Naive thymus-derived CD4-positive, alpha-beta T cell (primary cell): ENCODE measurements at places on chromosomes 11 and 22. TPM values are rescaled to one million over a fixed set of nuclear protein-coding genes. Genes with fewer than 3 reads are reported as not detected.

GRCh38 chr22:24030186-24030702 lies 19.1 kb downstream of the CABIN1 start:
- no peak overlapping the region for H3K4me3 ChIP-seq
- no peak overlapping the region for H3K27ac ChIP-seq
- no peaks in the 10 kb centered on the region for H3K36me3 ChIP-seq
- no peak for DNase-seq
- H3K4me1 ChIP-seq = no peaks in the 10 kb centered on the region

DNA sequence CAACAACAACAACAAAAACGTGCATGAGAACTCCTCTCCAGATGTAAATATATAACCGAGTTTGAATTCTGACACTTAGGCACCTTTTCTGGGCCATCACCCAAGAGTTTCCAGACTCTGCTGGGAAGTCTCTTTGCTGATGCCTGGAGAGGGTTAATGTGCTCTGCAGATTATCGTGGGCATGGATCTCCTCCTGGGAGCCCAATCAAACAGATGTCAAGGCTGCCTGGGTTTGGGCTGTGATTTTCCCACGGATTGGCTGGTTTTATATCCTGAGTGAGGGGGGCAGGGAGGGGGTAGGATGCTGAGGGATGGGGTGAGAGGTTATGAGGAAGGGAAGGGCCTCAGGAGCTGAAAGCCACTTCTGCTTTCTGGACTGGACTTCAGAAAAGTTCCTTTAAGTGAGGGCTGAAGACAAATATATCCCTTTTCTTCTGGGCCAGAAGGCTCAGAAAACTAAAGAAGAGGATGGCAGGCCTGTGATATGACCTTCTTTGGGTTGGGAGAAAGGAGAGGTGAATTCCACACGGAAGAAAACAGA lies 4.2 kb downstream of the ELF5 start:
- no peak for DNase-seq
- no peaks in the 10 kb centered on the region for H3K36me3 ChIP-seq
- no peak overlapping the region for H3K4me3 ChIP-seq
- H3K4me1 ChIP-seq = no peaks in the 10 kb centered on the region

- H3K4me3 ChIP-seq = no peak overlapping the region
- H3K27ac ChIP-seq = no peak overlapping the region
- no peak for DNase-seq
- no peaks in the 10 kb centered on the region for H3K27me3 ChIP-seq
These were observed 4.7 kb upstream of the ZNF74 start for GRCh38 chr22:20389288-20389687.

- peaks cover 7% of the 10 kb centered on the region for H3K4me1 ChIP-seq
- no peak overlapping the region for H3K27ac ChIP-seq
- no peak for DNase-seq
- H3K27me3 ChIP-seq = no peaks in the 10 kb centered on the region
These were observed 48.1 kb downstream of the CYTH4 start for GRCh38 chr22:37330200-37331033.

DNA sequence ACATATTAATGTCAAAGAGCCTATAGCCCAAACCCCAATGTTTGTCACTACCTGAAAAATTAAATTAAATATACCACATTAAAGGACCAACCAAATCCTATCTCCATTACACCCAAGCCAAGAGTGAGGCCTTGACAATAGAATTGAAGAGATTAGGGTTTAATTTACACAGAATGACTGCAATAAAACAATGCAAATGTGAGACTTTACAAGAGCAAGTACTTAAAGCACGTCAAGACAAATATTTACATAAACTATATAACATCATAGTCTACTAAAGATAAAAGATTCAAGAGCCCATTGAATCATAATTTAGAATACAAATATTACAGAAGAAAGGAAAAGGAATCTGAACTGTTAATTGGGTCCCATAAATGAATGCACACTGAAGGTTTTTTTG lies 85.6 kb downstream of the CADM1 start:
- no peaks in the 10 kb centered on the region for H3K36me3 ChIP-seq
- H3K4me3 ChIP-seq = no peak overlapping the region
- no peaks in the 10 kb centered on the region for H3K27me3 ChIP-seq
- DNase-seq = no peak
- no peaks in the 10 kb centered on the region for H3K4me1 ChIP-seq

- H3K27ac ChIP-seq = peak overlapping the region; percentile 62
- H3K4me1 ChIP-seq = peaks cover 87% of the 10 kb centered on the region
- peak; percentile 72 for DNase-seq
- no peaks in the 10 kb centered on the region for H3K27me3 ChIP-seq
These were observed 20.0 kb downstream of the CD6 start for GRCh38 chr11:60991457-60991856.

DNA sequence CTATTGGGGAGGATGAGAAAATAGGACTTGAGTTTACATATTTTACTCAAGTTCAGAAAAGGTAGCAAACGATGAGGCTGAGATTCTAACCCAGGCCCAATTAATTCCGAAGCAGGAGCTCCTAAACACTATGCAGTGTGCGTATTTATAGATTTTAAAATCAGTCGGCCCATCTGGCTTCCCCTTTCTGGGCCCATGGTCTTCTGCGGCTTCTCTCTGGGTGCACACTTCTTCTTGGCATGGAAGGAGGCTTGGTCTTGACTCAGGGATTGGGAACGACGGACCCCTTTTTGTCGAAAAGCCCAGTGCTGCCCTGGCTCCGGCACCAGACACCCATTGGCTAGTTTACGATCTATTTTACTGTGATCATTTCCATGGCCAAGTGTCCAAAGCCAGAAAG lies 1433.8 kb downstream of the BRD1 start:
- DNase-seq = no peak
- H3K27ac ChIP-seq = no peak overlapping the region
- H3K27me3 ChIP-seq = no peaks in the 10 kb centered on the region
- no peaks in the 10 kb centered on the region for H3K4me1 ChIP-seq
- H3K36me3 ChIP-seq = no peaks in the 10 kb centered on the region
- H3K4me3 ChIP-seq = no peak overlapping the region

DNA sequence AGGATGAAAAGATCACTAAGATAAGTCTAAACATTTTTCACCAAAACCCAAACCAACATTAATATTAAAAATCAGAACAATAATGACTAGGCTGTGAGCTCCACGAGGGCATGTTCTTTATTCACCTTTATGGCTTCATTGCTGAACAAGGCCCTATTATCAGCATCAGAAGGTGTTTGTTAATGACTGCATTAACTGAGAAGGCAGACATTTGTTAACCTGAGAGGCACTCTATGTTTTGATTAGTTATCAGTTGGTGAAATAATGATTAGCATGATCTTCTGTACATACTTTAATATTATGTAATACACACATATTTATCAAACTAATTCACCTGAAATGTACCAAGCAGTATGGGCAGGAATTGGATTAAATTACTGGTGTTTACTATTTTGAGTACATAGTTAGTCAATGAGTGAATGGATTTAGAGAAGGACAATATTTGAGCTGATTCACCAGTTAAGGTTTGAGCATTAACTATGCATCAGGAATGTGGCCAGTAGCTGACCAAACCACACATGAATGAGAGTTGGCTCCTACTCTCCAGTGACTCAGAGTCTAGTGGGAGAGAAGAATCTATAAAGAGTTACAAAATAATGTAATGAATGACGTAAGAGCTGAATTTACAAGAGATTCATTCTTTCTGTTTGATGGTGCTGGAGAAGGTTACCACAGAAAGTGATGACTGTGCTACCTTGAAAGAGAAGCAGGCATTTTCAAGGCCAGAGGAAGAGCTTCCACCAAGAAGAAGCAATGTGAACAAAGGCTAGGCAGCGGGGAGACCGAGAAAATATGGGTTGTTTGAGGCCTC lies 6.7 kb downstream of the IL18 start:
- no peak for DNase-seq
- H3K36me3 ChIP-seq = no peaks in the 10 kb centered on the region
- no peaks in the 10 kb centered on the region for H3K4me1 ChIP-seq
- no peak overlapping the region for H3K27ac ChIP-seq

- no peak overlapping the region for H3K4me3 ChIP-seq
- H3K4me1 ChIP-seq = no peaks in the 10 kb centered on the region
- no peak for DNase-seq
- H3K27me3 ChIP-seq = no peaks in the 10 kb centered on the region
These were observed 46.2 kb downstream of the AMBRA1 start for GRCh38 chr11:46547579-46547978.

DNA sequence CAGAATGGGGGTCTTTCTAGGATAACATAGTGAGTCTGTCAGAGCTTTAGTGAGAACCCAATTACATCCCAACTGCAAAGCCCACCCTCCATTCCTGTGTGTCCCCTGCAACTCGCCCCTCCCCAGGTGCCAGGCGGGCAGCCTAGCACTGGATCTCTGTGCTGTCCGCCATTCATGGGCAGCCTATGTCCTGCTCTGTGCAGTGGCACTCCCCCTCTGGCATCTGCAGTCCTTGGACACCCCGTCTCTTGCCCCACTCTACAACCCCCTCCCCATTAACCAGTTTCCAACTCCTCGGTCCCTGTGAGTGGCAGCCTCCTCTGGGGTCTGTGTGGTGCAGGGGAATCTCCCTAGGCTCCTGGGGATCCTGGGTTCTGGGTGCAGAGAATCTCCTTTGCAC lies 37.0 kb downstream of the MYO7A start:
- no peak overlapping the region for H3K4me3 ChIP-seq
- no peaks in the 10 kb centered on the region for H3K36me3 ChIP-seq
- H3K27ac ChIP-seq = no peak overlapping the region

The FXYD2 gene
- total RNA-seq = 6.7 TPM

The GAB4 gene
- not detected in 2 replicates for total RNA-seq

The PPARA gene
- total RNA-seq = 14.8 and 16.4 TPM in 2 replicates

The SCGB1D4 gene
- not detected for total RNA-seq
